ENCODE measurements at places on chromosomes 1 and 21.

DNA sequence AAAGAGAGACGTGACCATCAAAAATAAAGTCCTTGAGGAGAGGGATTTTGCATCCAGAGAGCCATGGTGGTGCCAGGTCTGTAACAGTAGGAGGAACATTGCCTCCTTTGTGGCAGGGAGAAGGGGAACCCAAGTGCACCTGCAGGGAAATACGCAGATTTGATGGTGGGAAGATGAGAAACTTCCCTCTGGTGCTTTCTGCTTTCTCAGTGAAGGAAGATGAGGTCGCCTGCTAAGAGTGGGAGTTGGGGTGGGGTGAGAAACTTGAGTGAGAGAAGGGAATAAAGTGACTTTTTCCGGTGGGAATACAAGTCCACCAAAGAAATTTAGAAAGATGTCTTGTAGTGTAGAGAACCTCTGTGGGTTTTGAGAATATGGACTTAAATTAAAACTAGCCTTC is 9.1 kb downstream of the PLA2G4A start:
- DNase-seq: no peak

DNA sequence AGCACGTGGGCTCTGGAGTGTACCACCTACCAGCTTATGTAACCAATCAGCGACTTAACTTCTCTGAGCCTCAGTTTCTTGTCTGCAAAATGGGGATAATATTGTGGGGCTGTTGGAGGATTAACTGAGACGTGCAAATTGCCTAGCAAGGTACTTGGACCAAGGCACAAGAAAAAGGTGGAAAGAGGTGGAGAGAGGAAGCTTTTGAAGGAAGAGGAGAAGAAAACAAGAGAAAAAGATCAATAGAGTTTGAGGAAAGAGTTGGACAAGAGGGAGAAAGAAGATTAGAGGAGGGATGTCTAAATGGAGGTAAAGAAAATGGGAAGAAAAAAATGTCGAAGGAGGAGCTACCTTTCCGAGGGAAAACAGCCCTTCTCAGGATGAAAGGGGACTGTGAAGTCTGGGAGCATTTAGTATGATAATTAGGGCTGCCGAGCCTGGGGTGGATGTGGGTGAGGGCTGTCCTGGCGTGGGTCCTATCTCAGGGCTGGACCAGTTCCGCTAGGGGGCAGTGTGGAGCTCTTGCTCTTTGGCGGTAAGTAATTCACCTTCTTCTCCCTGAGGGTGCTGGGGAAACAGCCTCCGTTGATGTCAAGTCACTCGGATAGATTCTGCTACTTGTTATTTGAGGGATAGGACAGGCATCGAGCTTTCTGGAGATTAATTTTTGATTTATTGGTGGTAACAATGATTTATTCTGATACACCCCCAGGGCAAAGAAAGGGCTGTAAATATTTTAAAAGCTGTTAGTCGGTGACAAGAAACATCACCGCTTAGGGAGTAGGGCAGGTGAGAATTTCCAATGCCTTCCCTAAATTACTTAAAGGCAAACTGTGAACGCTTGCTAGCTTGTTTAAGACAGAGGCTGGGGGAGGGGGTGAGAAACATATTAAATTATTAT is 79.0 kb upstream of the NFASC start:
- peak; percentile 44 for DNase-seq

DNA sequence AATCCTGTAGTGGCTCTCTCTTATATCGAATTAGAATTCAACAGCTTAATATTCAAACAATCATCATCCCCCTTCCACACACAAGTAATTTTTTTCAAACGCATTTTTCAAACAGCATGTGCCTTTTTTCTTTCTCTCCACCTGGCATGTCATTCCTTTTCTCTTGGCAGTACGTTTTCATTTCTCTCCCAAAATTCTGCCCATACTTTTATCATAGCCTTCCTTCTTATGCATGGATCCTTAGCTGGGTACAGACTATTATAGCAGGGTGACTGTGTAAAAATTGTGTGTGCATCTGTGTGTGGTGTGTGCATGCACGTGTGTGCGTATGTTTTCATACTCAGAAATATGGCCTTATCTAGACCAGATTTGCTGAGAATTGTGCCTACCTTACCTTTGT is 184.3 kb downstream of the ZC3H11B start:
- DNase-seq: no peak

DNA sequence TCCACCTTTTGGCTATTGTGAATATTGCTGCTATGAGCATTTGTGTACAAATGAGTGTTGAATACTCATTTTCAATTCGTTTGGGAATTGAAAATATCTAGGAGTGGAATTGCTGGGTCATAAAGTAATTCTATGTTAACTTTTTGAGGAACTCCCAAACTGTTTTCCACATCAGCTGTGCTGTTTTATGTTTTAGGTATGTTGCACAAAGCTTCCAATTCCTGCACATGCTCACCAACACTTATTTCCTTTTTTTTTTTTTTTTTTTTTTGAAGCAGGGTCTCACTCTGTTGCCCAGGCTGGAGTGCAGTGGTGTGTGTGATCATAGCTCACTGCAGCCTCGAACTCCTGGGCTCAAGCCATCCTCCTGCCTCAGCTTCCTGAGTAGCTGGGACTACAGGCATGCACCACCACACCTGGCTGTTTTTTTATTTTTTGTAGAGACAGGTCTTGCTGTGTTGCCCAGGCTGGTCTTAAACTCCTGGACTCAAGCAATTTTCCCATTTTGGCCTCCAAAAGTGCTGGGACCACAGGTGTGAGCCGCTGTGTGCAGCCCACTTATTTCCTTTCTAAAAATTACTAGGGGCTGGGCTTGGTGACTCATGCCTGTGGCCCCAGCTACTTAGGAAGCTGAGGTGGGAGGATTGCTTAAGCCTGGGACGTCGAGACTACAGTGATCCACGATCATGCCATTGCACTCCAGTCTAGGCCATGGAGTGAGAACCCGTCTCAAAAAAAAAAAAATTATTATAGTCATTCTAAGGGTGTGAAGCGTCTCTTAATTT is 33.4 kb downstream of the TMCC2 start:
- DNase-seq: no peak

GRCh38 chr21:20023193-20023592 is 975.0 kb upstream of the NCAM2 start:
- DNase-seq: no peak

Measured in NCI-H1092 (cell line).